ENCODE measurements at places on chromosomes 7 and 10.

DNA sequence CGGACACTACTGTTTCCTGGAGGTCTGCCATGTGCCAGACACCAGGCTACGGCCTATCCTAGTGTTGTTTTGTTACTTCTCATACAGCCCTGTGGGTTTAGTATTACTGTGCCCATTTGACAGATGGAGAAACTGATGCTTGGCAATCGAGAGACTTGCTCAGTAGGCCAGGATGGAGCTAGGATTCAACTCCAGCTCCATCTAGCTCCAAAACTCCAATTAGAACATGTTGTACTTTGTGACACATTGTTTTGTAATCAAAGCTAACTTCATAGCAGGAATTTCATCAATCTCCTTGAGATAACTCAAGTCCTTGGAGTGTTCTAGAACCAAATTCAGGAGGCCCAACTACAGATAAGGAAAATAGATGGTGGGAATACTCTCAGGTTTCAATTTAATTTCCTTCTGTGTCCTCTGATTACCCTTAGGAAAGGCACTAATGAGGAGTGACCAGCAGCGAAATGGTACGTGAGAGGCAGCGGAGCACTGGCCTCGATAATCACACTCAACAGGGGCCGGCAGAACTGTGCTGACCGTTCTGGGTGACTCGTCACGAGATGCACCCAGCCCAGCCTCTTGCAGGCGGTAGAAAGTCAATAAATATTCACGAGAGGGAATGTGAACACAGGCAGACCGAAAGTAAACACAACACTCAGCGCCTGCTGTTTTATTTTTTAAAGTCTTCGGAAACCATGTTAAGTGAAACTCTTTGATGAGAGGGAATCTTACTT is 269.6 kb upstream of the NEBL start:
- no peak for DNase-seq

- DNase-seq = no peak
Observed at GRCh38 chr7:8221101-8221495, 40.9 kb downstream of the ICA1 start.

- DNase-seq = no peak
Observed at GRCh38 chr7:7957513-7957912, 11.1 kb upstream of the GLCCI1 start.

DNA sequence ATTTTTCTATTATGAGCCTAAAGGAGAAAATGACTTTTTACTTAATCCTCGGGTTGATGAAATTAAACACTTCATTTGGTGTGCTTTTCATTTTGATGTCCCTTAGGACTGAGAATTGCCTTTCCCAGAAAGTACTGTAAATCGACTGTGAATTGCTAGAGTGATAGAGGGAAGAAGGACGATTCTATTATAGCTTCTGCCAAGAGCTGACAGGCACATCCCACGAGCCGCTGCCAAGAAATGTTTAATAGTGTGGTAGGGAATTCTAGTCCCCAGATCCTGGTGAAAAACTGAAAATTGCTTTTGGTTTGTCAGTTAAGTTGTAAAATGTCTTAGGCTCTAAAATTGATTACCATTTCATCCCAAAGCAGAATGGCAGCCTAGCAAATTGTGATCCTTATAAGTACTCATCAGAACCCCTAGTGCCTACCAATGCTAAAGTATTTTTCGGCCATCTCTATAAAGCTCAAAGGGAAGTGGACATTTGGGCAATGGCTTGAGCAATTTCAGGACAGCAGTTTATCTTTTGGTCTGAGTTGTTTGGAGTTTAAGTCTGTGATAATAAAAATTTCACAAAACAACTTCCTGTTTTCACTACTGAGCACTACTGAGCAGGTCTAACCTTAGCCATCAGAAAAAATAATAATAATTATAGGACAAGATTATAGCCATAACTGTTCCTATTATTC is 44.6 kb upstream of the HYCC1 start:
- peak; percentile 62 for DNase-seq

DNA sequence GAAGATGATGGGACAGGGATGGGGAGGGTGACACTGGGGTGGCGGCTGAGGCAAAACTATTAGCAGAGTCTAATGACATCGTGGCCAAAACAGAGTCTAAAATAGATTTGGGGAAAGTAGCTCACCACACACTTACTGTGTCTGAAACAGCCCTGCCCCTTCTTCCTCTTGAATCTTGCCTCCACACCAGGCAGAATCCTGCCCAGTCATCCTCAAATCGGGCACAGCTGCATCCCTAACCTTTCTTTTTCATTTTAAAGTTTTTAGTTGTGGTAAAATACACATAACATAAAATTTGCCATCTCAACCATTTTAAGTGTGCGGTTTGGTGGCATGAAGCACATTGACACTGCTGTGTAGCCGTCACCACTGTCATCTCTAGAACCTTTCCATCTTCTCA is 90.0 kb downstream of the PRKAG2 start:
- no peak for DNase-seq

DNA sequence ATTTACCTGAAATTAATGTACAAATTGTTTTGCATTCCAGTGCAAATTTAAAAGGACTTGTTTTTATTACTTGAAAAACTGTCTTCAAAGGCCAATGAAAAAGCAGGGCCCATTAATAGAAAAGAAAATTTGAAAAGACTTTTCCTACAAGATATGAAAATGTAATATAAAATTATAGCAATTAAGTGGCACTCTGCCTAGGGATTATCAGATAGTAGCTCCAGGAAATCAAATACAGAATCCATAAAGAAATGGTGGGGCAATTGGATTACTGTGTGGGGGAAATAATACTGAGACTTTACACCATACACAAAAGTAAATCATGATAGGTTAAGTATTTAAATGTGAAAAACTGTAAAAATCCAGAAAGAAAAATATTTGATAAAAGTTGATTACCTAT is 89.7 kb downstream of the GLCCI1 start:
- no peak for DNase-seq

DNA sequence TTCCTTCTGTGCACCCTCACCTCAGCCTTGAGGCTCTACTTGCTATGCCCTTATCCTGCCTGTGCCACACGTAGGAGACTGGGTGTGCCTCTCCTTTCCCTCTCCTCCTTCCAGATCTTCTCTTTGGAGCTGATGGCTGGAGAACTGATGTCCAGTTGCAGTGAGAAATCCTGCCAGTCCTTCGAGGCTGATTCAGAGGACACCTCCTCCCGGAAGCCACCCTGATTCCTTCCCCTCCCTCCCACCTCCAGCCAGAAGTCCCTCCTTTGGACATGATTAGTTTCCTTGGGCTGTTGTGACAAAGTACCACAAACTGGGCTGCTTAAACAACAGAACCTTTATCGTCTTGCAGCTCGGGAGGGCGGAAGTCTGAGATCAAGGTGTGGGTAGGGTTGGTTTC is 161.5 kb downstream of the LYZL1 start:
- no peak for DNase-seq

GRCh38 chr10:62817766-62818425 is 1.7 kb upstream of the EGR2 start:
- DNase-seq = peak; percentile 84

- DNase-seq = no peak
Observed at GRCh38 chr10:86956848-86957448, 467 bp downstream of the MMRN2 start.

DNA sequence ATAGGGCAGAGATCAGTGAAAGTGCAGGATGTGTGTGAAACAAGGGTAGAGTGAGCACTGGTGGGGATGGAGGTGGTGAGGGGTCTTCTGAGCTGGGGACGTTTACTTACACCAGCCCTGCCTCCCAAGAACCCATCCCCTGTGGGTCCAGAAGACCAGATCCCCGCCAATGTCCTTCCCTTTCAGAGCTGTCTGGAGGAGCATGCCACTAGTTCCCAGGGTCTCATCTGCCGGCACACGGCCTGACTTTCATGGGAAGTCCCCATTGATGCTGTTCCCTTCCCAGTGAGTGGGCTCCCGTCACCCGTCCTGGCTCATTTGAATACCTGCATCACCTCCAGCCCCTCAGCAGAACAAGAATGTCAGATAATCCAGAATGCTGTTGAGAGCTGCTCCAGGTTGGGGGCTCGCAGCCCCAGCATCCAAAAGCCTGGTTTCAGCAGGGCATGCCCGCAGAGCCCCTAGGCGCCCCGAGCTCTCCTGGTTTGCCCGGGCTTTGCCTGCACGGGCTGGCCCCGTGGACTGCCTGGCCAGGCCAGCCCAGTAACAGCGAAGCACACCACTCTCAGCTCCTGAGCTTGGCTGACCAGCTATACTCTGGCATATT is 246.7 kb downstream of the MGMT start:
- DNase-seq = no peak

GRCh38 chr7:141272417-141272816 is 198.6 kb downstream of the TMEM178B start:
- no peak for DNase-seq

DNA sequence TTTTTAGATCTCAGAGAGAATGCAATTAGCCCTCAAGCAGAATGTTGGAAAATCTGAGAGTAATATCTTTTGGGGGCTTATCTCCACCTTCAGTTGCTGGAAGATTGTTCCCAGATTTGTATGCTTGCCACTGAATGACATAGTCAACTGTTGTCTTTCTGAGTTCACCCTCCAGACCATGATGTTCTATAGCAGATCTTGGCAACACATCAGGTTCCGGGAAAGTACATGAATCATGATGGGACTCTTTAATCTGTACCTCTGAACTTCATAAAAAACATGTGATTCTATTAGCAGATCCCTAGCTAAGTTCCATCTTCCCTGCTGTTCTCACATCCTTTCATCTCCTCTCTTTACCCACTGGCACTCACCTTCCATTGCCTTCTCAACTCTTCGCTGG is 68.9 kb downstream of the PLCE1 start:
- no peak for DNase-seq

DNA sequence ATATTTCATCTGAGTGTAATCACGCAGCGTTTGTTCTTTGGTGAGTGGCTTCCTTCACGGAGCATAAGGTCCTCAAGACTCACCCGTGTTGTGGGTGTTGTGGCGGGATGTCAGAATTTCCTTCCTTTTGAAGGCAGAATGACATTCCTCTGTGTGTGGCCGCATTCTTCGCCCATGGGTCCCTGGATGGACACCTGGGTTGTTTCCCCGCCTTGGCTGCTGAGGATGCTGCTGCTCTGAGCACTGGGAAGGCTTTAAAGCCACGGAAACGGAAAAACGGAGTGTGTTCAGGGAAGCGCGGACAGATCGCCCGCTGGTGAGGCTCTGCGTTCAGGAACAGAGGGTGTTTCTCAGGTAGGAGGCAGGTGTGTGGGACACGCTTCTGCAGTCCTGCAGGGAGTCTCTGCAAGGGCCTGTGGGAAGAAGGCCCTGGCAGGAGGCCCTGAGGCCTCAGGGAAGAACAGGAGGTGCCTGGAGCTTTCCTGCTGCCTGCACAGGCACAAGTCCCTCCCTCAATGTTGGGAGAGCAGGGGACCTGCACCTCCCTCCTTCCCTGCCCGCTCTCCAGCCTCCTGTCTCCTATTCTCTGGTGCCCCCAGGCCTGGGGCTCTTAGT is 35.7 kb upstream of the SHH start:
- DNase-seq = no peak

DNA sequence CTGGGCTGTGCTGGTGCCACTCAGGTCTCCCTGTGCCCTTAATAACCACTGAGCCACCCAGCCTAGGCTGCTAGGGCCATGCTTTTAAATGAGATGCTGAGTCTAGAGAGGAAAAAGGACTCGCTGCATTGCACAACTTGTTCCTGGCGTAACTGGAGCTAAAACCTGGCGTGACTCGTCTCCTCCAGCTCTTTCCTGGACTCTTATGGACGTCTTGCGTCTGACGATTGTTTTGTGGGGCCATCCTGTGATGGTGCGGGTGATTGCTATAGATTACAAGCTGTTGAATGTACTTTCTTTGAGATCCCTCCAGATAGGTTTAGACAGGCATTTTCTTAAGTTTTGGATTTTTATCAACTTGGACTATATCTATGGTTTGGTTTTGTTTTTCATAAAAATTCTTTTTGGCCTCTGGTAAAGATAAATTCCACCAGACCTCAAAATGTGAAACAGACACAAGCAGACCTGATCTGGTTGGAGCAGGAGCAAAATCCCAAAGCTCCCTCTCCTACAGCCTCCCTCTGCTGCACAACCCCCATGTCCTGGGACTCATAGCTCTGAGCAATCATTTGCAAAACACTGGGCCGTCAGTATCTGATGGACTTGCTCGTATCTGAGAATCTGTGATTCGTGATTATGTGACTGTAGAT is 230.3 kb downstream of the ARHGAP12 start:
- DNase-seq = no peak

DNA sequence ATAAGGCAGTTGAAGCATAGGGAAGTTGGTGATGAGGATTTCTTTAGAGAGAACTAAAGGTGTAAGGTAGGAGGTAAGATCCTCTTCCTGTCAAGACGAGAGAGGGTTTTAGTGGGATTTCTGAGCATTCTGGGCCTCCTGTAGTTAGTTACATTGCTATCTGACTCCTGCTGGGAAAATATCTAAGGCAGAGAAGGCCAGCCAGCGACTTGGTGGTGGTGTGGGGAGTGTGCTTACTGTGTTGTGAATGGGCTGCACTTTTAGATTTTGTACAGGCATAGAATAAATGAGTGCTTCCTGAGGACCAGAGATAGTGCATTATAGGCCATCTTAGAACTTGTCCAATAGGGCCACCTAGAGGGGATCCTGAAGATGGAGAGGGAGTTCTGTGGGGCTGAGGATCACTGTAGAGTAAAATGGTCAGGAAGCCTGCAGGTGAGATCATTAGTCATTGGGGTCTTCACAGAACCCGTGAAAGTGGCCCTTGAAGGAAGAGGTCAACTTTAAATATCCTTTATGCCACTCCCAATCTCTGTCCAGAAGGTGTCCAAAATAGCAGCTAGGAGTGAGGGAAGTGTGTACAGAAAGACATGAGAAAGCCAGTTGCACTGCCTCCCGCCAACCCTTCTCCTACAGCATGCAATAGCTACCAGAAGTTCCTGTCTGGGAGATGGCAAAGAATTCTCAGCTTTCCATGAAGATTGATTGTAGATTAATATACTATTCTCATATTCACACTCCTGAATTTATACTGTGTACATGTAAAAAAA is 266.6 kb downstream of the POLR1F start:
- DNase-seq = peak; percentile 73

DNA sequence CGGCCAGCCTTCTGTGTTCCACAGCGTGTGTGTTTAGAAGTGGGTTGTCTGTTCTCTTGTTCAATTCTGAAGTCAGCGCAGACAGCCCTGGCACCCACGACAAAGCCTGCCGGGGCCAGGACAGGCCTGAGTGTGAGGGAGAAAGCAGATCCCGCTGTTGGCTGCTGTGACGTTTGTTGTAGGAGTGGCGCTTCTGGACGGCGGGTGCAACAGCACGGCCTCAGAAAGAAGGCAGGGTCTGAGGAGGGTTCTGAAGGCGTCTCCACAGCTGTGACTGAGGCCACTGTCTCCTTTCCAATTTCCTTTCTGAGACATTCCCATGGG is 76.2 kb downstream of the VIPR2 start:
- no peak for DNase-seq

- peak; percentile 81 for DNase-seq
Observed at GRCh38 chr10:110311357-110311949, 6.7 kb upstream of the SMNDC1 start.

- DNase-seq = no peak
Observed at GRCh38 chr10:6537770-6538169, 42.3 kb downstream of the PRKCQ start.

DNA sequence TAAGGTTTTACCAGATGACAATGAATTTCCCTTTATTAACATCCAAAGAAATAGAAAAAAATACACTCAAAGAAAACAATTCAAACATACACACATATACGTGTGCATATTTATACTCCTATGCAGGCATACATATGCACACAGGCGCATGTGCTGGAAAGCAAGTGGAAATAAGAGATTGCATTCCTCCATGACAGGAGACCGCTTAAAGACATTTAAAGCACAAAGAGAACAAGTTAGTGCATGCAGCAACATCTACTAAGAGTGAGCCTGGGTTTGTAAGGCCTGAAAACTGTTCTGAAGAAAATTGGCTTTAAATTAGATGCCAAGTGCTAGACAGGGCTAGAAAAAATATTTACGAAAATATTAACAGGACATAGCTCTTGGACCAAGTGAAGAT is 40.1 kb upstream of the PPP1R17 start:
- DNase-seq = no peak

- peak; percentile 94 for DNase-seq
Observed at GRCh38 chr7:81447351-81447952, 322.4 kb downstream of the HGF start.
